Activated CD8-positive, alpha-beta memory T cell treated with anti-CD3 and anti-CD28 coated beads for 36 hours (primary cell): ENCODE measurements at places on chromosomes 1 and 21. TPM values are rescaled to one million over a fixed set of nuclear protein-coding genes. Genes with fewer than 3 reads are reported as not detected.

ZNF683 gene
- 0.94 TPM for total RNA-seq

HUNK gene
- not detected for total RNA-seq

OLIG2 gene
- total RNA-seq = not detected

ZNF692 gene
- 75.9 TPM for total RNA-seq

TRIM17 gene
- 3.2 TPM for total RNA-seq

FCGR2B gene
- total RNA-seq = not detected

TMEM125 gene
- not detected for total RNA-seq

KIAA0040 gene
- 29.2 TPM for total RNA-seq

PODN gene
- not detected for total RNA-seq

OR2L3 gene
- not detected for total RNA-seq

PYHIN1 gene
- total RNA-seq = 17.4 TPM

RER1 gene
- 209 TPM for total RNA-seq

AIRE gene
- not detected for total RNA-seq

STUM gene
- not detected for total RNA-seq

ANGPTL3 gene
- total RNA-seq = not detected

C1QC gene
- not detected for total RNA-seq

NTMT2 gene
- total RNA-seq = not detected
